NCI-H1105 (cell line): ENCODE measurements at places on chromosomes 7 and 10.

GRCh38 chr7:112481121-112481736 is 438 bp downstream of the LSMEM1 start:
- DNase-seq = no peak

GRCh38 chr10:61970182-61971002 is 68.9 kb downstream of the ARID5B start:
- no peak for DNase-seq

DNA sequence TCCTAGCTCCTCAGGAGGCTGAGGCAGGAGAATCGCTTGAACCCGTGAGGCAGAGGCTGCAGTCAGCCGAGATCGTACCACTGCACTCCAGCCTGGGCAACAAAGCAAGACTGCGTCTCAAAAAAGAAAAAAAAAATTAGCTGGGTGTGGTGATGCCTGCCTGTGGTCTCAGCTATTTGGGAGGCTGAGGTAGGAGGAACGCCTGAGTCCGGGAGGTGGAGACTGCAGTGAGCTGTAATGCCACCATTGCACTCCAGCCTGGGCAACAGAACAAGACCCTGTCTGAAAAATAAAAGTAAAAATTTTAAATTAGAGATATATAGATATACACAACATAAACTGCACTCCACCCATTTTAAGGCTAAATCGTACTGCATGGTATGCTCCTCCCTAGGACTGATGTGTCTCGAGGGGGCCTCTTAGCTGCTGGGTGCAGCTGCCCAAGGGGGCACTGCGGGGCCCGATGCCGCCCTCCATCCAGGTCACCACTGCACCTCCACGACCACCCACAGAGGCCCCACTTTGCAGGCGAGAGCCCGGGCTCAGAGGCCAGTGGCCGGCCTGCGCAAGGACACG is 40.9 kb upstream of the FOXK1 start:
- no peak for DNase-seq

DNA sequence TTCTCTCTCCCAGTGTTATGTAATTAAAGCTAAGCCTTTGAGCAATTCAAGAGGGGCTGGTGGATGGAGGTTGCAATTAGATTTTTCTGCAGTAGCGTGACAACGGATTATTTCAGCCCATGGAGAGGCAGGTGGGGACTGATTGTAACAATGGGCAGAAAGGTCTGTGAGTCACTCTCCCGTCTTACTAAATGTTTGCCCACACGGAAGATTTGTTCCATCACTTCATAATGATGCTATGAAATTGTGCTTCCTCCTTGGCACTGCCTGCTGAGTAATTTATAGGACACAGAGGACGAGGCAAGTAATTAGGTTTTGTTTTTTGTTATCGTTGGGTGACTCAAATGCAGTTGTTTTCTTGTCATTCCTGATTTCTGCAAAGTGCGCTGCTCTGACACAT is 594.5 kb upstream of the DPP6 start:
- DNase-seq = peak; percentile 63

DNA sequence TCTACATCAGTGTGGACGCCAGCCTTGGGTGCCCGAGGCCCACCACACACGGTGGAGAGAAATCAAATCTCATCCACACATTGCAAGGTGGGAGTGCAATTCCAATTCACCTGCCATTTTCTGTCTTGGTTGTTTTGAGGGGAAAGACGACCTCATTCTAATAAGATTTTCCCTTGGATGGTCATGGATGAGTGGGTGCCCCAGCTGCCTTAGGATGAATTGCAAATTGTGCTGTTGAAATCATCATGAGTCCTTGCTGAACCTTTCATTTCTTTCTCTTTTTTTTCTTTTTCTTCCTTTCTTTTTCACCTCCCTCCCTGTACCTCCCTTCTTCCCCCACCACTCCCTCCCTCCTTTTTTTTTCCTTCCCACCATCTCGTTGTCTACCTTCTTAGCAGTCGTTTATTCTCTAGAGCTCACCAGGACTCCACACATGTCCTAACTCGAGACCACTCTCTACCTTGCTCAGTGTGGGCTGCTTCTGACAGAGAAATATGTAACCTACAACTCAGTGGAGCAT is 266.9 kb upstream of the NFE2L3 start:
- no peak for DNase-seq

DNA sequence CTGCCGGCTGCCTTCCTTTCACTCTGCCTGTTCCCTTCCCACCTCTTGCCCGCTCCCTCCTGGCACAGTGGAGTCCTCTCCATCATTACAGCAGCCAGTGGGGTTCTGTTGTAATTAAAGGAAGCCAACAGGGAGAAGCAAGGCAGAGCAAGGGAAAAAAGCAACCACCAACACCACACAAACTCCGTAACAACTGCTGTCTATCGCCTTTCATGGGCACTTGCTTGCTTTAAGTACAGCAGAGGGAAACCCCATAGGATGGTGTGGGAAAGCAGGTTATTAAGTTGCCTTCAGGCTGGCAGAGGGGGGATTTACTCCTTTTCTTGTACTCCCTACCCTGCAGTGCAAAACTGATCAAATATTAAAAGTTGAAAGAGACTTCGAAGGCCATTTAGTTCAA is 22.0 kb downstream of the SORCS3 start:
- no peak for DNase-seq

DNA sequence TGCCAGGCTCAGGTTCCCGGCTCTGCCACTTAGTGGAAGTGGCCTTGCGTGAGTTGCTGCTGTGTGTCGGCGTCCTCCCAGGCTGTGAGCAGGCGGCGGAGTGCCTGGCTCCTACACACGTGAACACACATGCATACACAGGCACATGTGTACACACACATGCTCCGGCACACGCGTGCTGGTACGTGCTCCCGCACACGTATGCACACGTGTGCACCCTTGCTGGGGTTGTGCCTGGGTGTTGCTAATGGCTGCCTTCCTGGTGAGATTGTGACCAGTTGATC is 107.6 kb downstream of the INPP5A start:
- DNase-seq = no peak

DNA sequence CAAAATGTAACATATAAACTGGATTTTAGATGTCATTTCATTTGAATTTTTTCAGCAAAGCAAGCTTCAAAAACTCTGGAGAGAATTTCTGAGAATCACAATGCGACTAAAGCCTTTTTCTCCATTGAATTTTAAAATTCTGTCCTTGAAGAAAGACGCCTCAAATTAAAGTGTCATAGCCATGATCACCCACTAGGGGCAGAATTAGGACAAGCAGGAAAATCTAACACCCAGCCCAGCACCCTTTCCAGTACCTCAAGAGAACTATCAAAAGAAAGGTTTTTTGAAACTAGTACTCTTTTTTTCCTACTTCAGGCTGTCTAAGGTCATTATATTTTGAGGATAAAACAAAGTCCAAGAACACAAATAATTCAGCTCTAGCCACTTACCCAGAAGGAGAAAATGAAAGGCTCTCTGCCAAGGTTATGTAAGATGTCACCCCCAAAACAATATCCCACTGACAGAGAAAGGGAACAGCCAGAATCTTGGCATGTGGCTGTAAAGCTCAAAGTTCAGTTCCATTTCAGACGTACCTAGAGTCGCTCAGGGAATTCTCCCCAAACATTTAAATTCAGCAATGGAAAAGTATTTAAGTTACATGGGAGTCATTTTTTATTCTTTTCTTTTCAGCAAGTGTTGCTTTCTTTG is 299.4 kb downstream of the SNX13 start:
- peak; percentile 22 for DNase-seq

DNA sequence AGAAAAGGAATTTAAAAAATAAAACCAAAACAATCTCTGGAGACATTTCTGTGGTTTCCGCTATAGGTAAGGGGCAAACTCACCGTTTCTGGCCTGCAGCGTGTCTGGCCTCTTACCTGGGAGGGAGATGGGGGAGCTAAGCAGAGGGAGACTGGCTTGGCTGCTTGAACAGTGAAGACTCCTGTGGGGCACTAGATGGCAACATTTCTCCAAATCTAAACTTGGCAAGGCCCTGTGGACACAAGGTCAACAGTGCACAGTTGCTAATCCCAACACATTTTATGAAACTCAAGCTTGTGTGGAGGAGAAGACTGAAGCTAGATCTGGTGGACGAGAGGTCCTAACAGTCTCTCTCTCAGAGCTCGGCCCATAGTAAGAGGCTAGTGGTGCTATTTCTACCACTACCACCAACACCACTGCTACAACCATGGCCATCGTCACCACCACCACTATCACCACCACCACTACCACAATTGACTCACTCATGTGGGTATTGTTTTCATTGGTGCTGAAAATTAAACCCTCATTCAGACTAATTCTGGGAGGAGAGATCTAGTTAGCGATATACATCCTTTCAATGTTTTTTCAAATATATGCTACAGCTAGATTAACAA is 28.4 kb upstream of the CDHR3 start:
- peak; percentile 44 for DNase-seq

DNA sequence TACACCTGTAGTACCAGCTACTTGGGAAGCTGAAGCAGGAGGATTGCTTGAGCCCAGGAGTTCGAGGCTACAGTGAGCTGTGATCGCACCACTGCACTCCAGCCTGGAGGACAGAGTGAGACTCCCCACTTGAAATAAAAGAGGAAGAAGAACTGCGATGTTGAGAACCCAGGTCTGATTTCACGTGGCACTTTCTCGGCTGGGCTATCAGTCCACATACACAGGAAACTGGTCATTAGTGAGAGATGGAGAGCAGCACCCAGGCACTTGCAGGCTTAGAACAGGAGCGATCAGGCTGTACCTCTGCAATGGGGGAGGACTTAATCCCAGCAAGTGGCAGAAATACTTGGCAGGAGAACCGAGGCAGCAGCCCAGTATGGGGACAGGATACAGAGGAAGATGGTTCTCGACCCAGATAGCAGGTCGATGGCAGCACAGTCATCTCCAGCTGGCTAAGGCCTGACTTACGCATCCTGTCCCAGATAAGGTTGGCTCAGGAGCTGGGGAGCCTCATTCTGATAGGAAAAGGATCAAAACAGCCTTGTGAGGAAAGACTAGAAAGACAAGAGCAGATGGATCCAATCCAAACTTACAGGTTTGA is 487.7 kb upstream of the AUTS2 start:
- no peak for DNase-seq

GRCh38 chr7:98202367-98203195 is 8.7 kb upstream of the BHLHA15 start:
- DNase-seq = no peak

DNA sequence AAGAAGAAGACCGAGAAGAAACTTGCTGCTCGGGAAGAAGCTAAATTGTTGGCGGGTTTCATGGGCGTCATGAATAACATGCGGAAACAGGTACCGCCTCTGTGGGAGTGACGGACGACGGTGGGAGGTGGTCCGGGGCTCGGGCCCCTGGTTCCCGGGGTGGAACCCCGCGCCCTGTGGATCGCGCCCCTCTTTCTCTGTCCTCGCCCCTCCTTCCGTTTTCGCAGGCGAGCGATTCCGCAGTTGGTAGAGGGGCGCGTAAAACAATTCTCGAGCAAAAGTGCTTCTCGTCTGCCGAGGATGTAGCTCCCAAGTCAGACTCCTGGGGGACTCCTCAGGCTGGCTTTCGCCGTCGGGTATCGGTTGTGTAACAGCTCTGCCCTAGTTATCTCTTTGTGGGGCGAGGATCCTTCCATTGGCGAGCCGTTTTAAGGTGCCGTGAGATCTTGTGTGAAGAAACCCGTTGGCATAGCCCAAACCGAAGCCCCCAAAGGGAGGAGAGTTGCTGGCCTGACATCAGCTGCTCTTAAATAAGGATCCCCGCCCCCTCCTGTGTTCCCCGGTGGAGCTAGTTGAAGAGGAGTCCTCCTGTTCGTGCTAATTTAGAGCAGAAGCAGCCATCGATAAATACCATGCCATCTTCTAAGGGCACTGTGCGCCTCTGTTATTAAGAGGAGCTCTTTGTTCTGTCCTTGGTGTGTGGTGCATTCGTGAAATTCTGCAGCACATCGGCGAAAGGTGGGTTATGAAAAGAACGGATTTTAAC is 655 bp downstream of the KLHL7 start:
- DNase-seq = peak; percentile 53

DNA sequence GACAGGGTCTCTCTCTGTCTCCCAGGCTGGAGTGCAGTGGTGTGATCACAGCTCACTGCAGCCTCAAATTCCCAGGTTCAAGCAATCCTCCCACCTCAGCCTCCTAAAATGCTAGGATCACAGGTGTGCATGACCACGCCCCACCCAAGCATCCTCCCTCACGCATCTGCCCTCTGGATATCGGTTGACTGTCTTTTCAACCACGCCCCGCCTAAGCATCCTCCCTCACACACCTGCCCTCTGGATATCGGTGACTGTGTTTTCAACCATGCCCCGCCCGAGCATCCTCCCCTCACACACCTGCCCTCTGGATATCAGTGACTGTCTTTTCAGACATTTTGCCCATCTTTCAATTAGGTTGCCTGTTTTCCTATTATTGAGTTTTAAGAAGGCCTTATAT is 140.5 kb downstream of the MAD1L1 start:
- no peak for DNase-seq

- DNase-seq = no peak
These were observed 58.0 kb downstream of the LSMEM1 start for GRCh38 chr7:112538726-112539255.

DNA sequence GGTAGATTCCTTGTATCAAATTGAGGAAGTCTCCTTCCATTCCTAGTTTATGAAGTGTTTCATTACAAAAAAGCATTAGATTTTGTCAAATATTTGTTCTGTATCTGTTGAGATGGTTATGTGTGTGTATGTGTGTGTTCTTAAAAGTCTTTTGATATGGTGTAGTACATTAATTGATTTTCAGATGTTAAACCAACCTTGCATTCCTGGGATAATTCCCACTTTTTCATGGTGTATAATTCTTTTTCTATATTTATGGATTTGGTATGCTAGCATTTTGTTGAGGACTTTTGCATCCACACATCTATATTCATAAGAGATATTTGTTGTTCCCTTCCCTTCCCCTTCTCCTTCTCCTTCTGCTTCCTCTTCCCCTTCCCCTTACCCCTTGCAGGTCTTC is 8.9 kb upstream of the GIMAP8 start:
- no peak for DNase-seq

GRCh38 chr10:114384601-114385000 is 19.7 kb downstream of the AFAP1L2 start:
- DNase-seq = no peak

DNA sequence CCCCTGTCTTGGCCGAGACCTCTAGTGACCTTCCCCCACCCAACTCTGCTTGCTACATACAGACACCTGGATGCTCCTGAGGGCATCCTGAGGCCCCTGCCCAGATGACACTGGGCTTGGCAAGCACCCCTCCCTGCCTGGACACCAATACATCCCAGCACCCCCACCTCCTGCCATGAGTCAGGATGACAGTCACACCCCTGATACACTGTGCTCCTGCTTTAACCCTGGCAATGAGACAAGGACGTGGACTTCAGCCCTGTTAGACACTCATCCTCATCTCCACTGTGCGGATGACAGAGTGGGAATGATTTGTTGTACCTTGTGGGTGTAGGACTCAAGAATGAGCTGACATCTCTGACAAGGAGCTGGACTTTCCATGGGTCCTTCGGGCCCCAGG is 186.3 kb upstream of the ADCY1 start:
- DNase-seq = no peak
